ENCODE measurements at places on chromosomes 2 and 18.

GRCh38 chr2:16253291-16253690 lies 312.9 kb downstream of the MYCN start:
- DNase-seq: no peak

DNA sequence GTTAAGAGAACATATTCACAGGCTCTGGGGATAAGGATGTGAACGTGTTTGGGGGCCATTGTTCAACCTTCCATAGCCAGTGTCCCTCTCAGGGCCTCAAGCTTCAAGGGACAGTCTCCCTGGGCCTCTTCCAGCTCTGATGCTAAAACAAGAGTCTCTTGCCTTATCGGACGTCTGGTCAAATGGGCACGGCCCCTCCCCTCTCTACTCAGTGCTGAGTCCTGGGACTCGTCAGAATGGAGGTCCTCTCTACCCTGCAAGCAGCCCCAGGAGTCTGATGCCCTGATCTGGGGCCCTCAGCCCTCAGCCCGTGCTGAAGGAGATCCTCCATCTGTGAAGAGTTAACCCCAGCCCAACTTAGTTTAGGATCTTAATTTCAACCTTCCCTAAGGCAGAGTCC lies 198.2 kb downstream of the ZFP36L2 start:
- DNase-seq: no peak

DNA sequence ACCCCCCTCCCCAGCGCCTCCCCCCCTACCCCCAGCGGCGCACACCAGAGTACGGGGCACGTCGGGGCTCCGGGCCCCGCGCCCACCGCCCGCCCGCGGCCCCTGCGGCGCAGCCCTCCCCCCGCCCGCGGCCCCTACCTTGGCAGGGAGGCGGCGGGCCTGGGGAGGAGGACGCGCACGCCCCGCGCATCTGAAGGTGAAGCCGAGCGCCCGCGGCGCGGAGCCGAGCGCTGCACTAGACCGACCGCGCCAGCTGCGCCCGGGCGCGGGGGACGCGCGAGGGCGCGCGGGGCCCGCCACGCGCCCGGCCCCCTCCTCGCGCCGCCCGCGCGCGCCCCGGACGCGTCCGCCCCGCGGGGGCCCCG lies at the start of gene ZNF516:
ZNF516 (minus strand) TSS at position 237 of the 365 bp plus-strand sequence. CDS start 52,188 bp downstream, outside the sequence.
- DNase-seq: peak; percentile 31

GRCh38 chr2:160613466-160614153 lies 120.0 kb upstream of the RBMS1 start:
- no peak for DNase-seq

DNA sequence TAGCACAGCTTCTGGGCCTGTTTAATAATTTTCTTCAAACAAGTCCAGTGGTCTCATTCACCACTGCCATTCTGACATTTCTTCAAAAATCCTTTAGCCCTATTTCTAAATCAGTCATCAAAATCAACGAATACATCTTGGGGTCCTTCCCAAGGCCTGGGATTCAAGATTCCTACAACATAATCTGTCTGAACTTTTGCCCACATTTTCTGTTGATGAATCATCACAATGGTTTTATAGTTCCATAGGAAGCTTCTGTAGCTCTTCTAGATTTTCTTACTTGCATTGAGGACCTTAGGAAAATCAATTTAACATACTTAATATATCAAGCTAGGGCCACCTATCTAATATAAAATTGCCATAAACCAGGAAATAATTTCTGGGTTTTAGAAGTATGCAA lies 811.8 kb upstream of the ACVR2A start:
- no peak for DNase-seq

DNA sequence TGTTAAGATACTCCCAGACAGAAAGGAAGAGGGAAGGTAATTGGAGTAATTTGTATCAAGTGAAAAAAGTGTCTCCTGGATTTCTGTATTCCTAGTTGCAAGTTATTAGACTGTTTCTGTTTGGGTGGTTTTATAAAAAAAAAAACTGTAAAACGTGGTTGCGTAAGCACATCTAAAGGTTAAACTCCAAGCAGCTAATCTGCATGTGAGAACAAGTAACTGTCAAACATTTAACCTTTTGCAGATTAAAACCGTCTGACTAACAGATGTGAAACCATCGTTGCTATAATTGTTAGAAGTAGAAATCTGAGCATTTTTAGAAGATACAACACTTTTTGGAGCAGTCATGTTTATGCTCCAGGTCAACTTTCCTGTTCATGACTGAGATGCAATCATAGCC lies 72.3 kb downstream of the AFF3 start:
- no peak for DNase-seq

- DNase-seq: peak; percentile 97
Observed at GRCh38 chr2:85595301-85596025, at the start of gene RNF181. Gene RNF181 (plus strand): TSS chr2:85595745. CDS start chr2:85595764, 19 bp downstream.

GRCh38 chr2:178152033-178152432 lies 39.8 kb downstream of the RBM45 start:
- no peak for DNase-seq

- no peak for DNase-seq
Observed at GRCh38 chr2:85949280-85949679, 60.5 kb upstream of the ST3GAL5 start.

GRCh38 chr2:7752291-7752690 lies 835.1 kb downstream of the RNF144A start:
- no peak for DNase-seq

GRCh38 chr2:64737547-64737946 lies 83.8 kb upstream of the SERTAD2 start:
- no peak for DNase-seq

DNA sequence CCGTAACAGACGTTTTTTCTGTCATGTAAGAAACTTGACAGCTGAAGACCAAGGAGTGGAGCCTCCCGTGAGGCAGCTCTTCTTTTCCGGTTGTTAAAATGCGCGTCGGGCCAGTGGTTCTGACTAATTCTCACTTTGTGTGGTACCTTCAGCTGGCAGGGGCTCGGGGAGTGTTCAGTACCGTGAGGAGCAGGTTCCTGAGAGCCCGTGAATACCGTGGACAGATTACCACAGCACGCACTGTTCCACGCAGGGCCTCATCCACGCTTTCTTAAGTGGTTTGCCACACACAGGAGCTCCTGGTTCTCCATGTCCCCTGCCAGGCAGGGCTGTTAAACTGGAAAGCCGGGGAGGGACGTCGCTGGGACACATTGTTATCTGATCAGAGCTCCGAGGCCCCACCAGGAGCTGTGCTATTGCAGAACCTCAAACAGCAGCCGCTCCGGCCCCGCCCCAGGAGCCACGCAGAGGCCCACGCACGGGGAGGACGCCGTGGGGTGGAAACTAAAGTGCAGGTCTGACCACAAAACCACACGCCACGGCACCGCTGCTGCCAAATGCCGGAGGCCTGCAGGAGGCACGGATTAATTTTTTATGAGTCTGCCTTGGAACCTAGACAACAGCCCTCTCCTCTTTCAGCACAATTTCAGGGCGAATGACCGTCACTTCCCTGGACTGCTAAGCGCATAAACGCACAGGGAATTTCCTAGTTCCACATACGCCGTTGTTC lies 43.3 kb downstream of the NFATC1 start:
- no peak for DNase-seq

- no peak for DNase-seq
Observed at GRCh38 chr2:176507786-176508185, 238.5 kb downstream of the MTX2 start.
